A549 treated with RU486 at 1 μM for 4 hours (cell line): ENCODE measurements at places on chromosomes 2 and 18. TPM values are rescaled to one million over a fixed set of nuclear protein-coding genes. Genes with fewer than 3 reads are reported as not detected.

UGT1A6 gene
- total RNA-seq: 1.2 to 2.3 TPM (median 1.6 TPM) in 5 replicates

SLC30A3 gene
- total RNA-seq: 2.5 to 3.8 TPM (median 3.8 TPM) in 5 replicates

VWA3B gene
- total RNA-seq: 0.51 to 0.77 TPM (median 0.62 TPM) in 3 of 5 replicates, not detected in the others

RAX gene
- total RNA-seq: not detected in 5 replicates

ALPP gene
- 0.42 to 0.58 TPM (median 0.47 TPM) in 5 replicates for total RNA-seq

SPDYA gene
- 0.14 to 0.25 TPM in 2 of 5 replicates, not detected in the others for total RNA-seq

DOK6 gene
- not detected in 5 replicates for total RNA-seq

PRSS56 gene
- 0.14 to 0.27 TPM (median 0.22 TPM) in 4 of 5 replicates, not detected in the other for total RNA-seq

MAPK4 gene
- 0.08 to 0.16 TPM (median 0.13 TPM) in 4 of 5 replicates, not detected in the other for total RNA-seq

NEB gene
- total RNA-seq: 0.17 to 0.47 TPM (median 0.37 TPM) in 5 replicates

ESPNL gene
- 0.07 to 0.35 TPM (median 0.28 TPM) in 5 replicates for total RNA-seq

ANKRD62 gene
- total RNA-seq: not detected in 5 replicates

INHBB gene
- total RNA-seq: 12.2 to 18.9 TPM (median 15.7 TPM) in 5 replicates

ALKAL2 gene
- not detected in 5 replicates for total RNA-seq

LRRC30 gene
- not detected in 5 replicates for total RNA-seq

STPG4 gene
- total RNA-seq: 0.10 to 0.17 TPM in 2 of 5 replicates, not detected in the others

PIEZO2 gene
- 0.50 to 0.71 TPM (median 0.70 TPM) in 5 replicates for total RNA-seq

ATP8B1 gene
- total RNA-seq: 6.5 to 10.7 TPM (median 9.3 TPM) in 5 replicates
